ENCODE measurements at places on chromosomes 7 and 10. TPM values are rescaled to one million over a fixed set of nuclear protein-coding genes. Genes with fewer than 3 reads are reported as not detected.

DNA sequence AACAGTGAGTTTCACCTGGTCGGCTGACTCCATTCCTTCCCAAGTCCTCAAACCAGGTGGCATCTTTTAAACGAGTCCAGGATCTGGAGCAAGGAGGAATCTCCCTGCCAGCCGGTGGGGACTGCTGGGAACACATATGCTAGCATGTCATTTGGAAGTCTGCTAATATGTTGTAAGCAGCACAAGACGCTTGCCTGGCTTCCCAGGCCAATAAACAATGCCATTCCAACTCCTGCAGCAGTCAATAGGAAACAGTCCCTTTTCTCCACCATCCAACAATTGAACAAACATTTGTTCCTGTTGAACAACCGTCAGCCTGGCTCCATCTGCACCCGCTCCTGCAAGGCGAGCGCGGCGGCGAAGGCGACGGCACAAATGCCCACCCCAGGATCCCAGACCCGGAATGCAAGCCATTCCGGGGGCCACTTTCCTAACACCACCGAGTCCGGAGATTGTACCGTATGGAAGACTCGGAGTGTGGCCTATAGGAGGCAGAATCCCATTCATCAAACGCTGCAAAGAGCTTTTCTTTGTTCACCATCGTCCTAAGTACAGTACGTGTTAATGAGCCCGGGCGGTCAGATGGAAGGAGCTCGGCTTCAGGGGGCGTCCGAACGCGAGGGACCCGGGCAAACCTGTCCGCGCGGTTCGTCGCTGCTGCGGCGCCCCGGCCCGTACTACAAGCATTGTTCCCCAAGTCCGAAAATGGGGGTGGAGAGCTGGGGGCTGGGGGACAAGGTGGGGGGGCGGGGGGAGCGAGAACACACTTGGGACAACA, 1.6 kb downstream of the FAM53B start:
- DNase-seq = no peak

- DNase-seq = peak; percentile 64
These were observed 3.6 kb downstream of the FAM53B start for GRCh38 chr10:124740369-124741280.

The MICALL2 gene
- 5.4 TPM for polyA plus RNA-seq

DNA sequence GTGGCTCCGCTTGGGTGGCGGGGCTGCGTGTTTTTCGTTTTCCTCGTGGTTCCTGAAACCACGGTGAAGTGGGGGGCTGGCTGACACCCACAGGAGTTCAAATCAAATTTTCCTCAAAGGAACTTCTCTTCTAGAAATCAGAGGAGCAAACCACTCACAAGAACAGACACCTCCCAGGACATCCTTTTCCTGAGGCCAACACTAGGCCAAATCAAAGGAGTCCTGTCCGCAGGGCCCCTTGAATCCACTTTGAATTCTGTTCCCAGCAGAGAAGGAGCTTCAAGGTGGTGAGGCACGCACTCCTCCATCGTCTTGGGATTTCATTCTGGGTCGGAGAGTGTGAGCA, 29.9 kb upstream of the ZNF273 start:
- DNase-seq = no peak

- DNase-seq = no peak
These were observed 1.2 kb downstream of the TRDMT1 start for GRCh38 chr10:17200001-17200911.

DNA sequence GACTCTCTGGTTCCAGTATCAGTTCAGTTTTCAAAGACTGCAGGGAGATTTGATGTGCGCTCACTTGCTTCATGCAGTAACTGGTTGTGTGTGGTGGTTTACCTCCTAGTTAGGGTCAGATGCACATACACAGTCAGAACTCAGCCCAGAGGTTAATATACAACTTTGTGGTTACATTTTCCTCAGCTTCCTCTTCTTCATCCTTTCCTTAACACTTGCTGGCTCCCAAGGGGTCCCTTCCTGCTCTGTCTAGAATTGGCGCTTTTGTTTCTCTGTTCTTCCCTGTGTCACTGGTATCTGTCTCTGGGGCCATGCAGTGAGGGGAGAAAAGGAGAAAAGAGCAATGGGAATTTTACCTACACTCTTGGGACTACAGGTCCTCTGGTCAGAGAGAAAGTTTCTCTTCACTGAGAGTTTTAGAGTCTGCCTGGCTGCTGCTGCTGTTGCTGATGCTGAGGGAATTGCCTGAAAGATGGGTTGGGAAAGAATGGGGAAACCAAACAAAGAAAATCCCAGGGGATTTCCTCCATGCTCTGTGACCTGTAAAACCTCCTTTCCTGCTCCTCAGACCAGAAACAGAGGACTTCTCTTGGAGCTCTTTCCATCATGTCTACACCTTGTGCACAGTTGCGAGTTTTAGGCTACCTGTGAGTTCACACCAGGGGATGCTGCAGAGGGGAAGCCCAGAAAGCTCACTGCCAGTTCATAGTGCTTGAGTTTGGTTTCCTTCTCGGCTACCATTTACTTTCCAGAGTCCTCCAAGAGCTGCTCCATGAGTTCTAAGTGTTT, 74.6 kb downstream of the WDFY4 start:
- DNase-seq = no peak

GRCh38 chr7:11956991-11957390, 125.0 kb upstream of the THSD7A start:
- DNase-seq = no peak

- no peak for DNase-seq
These were observed 4.3 kb downstream of the LHPP start for GRCh38 chr10:124465777-124466488.

The SPDYE6 gene
- polyA plus RNA-seq = 2.2 TPM

The UNCX gene
- polyA plus RNA-seq = 6.5 TPM

The EFCAB10 gene
- 1.6 TPM for polyA plus RNA-seq

- DNase-seq = no peak
These were observed 78.1 kb downstream of the USP6NL start for GRCh38 chr10:11533328-11533781.

DNA sequence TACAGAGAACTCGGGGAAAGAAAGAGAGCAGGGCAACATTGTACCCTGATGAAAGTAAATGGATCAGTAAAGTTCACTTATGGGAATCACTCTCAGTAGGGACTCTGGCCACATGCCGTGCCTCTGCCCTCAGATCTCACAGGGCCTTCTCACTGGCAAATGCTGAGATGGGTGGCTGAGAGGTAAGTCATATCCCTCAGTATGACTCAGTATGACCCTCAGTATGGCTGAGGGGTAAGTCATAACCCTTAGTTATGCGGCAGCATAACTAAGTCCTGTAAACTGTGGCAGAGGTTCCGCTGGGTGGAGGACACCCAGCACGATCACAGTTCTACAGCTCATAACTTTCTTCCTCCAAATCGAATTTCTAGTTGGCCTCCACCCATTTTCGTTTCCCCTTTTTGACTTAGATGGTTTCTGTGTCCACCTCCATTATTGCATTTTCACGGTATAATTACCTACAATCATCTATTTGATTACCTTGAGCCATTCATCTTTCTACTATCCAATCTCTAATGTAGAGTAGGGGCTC, 26.5 kb upstream of the WNT16 start:
- no peak for DNase-seq

GRCh38 chr10:92264249-92264648, 26.6 kb downstream of the CPEB3 start:
- DNase-seq = no peak

The RGR gene
- polyA plus RNA-seq = not detected

The AKR1C4 gene
- polyA plus RNA-seq = not detected

DNA sequence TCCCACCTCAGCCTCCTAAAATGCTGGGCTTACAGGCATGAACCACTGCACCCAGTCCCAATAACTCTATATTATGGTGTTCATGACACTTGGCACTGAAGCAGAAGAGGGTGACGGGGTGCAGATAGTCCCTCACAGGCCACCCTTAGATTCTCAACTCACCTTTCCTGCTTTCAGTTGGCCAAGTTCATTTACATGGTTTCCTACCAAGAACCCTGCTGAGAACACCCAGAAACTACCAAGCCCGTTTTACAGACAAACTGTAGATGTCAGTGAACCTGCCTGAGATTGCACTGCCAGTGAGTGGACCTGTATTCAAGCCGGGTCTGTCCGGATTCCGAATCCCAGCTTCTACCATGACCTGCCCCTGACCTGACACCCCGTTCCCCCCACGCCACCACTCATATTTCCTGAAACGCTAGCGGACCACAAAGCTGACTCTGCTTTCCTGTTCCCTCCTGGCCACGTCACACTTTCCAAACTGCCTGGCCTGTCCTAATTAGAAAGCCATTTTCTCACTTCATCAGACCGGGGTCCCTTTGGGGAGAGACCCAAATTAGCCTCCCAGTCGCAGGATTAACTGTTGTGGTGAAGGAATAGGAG, 17.3 kb downstream of the GRID2IP start:
- no peak for DNase-seq

DNA sequence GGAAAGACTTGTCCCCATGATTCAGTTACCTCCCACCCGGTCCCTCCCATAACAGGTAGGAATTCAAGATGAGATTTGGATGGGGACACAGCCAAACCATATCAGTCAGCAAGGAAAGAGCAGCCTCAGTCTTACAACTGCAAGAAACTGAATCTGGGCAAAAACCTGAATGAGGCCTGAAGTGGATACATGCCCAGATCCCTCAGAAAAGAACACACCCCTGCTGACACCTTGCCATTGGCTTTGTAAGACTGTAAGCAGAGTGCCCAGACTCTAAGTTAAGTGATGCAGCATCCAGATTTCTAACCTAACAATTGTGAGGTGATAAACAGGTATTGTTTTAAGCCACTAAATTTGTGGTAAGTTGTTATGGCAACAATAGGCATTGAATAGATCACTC, 670.8 kb downstream of the SORCS1 start:
- no peak for DNase-seq

GRCh38 chr7:84113286-84113685, 81.3 kb downstream of the SEMA3A start:
- DNase-seq = no peak

DNA sequence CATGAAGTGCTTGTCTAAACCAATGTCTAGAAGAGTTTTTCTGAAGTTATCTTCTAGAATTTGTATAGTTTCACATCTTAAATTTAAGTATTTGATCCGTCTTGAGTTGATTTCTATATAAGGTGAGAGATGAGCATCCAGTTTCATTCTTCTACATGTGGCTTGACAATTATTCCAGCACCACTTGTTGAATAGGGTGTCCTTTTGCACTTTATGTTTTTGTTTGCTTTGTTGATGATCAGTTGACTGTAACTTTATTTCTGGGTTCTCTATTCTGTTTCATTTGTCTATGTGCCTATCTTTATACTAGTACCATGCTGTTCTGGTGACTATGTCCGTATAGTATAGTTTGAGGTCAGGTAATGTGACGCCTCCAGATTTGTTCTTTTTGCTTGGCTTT, 426.6 kb upstream of the CHRM2 start:
- no peak for DNase-seq

The PARP12 gene
- polyA plus RNA-seq = 14.5 TPM

DNA sequence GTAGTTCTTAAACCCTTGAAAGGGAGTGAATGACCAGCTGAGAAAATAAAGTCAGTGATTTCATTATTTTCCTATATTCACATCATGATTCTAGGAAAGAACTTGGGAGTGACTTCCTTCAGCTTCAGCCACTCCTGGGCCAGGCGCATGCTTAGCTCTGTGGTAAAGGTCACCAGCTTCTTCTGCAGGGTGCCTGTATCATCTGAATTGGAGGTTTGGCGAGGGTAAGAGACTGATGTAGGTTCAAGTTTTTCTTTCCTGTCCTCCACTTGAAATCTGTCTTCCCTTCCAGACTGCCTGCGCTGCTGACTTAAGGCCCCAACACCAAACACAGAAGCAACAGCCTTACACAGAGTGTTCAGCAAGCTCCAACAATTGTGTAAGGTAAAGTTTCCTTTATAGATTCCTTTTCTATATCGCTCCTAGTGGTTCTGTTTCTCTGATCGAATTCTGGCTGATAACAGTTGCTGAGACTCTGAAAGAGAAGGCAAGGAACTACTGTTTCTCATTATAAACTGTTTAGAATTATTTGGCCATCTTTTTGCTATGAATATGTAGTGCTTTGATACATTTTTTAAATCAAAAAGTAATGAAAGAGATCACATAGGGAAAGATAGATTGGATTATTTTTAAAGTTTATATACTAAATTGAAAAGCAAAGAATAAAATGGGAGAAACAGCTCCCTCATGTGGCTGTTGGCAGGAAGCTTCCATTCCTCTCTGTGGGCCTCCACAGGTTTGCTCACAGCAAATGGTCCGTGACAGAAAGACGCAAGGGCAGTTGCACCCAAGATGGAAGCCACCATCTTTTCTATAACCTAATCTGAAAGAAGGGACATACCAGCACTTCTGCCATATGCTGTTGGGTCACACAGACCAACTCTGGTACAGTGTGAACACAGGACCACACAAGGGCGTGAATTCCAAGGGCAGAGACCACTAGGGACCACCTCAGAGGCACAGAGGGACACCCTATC, 14.0 kb downstream of the GATAD1 start:
- DNase-seq = no peak

- DNase-seq = no peak
These were observed 1.7 kb upstream of the TRIP6 start for GRCh38 chr7:100865372-100865911.

DNA sequence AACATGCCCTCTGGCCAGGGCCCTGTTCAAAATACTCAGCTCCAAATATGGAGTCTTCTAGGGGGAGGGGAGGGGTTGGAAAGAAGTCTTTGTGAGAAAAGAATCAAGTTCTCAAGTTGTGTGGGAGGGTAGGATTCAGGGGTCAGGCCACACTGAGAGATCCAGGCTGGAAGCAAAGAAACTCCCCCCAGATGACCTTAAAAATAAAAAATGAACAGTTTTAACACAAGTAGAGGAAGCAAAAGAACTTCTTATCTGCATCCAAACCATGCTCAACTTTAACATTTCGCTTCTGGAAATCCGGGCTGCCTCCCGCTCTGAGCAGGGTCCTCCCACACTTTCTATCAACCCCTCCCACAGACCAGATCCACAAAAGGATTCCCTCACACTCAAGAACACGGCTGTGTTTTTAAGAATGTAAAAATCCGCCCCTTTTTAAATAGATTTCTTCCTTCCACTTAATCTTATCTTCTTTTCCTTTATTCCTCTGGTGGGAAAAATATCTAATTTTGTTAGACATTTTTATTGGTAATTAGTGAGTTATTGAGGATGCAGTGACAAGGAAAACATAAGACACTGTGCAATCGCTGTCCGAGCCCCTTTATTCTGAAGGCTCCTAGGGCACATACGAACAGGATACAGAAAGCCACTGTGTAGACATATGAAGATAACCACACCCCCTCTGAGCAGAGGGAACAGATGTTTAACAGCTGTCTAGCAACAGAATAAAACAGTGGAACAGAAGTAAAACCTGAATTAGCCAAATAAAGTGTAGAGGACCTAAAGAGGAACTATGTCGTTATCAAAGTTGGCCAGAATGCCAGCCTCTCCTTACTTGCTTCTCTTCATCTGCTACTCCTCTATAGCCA, 43.8 kb downstream of the CYTH3 start:
- DNase-seq = peak; percentile 74

DNA sequence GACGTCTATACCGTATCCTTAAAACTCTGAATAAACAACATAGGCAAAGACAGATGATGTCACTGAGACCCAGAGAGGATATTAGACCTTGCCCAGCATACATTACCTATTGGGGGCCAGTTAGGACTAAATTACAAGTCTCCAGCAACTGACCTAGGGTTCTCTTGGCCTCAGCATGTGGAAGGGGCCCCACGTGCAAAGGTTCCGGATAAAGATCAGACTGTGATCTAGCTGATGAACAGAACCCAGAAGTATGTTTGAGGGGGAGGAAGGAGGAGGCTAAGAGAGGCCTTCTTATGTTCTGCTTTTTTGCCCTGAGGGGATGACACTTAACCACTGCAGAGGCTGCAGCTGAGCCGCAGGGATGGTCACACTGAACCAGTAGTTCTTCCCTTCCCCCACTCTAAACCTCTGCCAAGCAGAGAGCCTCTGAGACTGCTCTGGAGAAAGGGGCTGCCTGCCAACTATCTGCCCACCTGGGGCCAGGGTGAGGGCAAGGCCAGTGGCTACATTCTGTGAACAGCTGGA, 24.0 kb upstream of the KMT2C start:
- no peak for DNase-seq
